ENCODE measurements at places on chromosomes 13 and 19.

- DNase-seq = no peak
Measured at GRCh38 chr19:3113100-3114017, 19.2 kb downstream of the GNA11 start.

DNA sequence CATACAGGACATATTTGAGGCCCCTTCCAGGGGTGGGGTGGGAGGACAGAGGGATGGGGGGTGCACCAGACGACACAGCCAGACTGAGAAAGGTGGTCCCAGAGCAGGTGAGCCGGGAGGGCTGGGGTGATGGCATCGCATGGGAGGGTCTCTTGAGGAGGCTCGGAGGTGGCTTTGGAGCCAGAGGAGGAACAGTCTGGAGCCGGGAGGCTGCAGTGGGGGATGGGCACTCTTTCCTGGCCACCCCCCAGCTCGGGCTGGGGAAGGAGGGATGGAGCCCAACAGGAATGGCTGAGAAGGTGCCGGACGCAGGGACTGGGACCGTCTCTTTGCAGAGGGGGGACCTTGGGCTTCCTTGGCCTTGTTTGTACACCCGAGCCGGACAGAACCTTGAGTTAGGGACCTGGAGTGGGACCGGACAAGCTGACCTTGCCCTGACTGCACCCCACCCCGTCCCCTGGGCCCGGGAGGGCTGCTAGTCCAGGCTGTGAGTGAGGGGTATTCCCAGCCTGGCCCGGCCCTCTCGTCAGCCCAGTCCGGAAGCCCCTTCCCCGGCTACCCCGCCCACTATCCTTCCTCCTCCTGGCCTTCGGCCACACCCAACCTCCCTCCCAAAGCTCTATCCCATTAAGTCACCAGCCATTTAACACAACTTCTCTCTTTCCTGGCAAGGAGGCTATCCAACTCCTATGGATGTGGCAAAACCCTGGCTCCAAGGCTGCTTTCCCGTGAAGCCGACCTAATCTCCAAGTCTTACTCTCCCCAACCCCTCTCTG is 816 bp upstream of the TBXA2R start:
- DNase-seq = no peak

DNA sequence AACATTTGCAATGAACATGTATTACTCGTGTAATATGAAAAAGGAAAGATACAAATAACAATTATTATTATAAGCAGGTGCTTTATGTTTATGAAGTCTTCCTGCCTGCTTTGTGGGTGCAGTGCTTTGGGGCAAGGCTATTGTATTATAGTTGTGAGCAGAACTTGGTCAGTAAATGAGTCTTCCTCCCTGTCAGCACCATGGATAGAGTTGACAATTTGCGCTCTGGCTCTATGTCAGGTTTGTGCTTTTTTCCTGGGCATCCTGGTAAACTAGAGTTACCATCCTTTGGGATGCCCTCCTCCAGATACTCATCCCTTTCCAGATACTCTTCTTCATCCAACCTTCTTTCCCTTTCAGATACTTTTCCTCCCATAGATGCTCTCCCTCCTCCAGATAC is 19.6 kb downstream of the ERICH6B start:
- DNase-seq = no peak

DNA sequence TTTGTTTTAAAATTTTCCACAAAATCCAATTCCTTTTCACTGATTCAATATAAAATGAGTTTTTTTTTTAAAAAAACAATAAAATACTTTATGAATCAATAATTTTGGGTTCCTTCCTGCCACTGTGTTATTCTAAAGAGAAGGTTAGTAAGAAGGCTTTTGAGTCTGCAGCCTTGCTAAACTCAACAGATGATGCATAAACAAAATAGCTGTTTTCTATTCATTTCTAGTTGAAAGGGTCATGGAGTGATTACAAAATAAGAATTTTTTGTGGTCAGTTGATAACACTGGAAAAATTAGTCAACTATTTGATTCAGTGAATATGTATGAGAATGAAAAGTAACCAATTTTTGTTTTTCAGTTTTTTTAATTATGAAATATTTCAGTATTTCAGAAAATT is 169.9 kb downstream of the VWA8 start:
- no peak for DNase-seq

DNA sequence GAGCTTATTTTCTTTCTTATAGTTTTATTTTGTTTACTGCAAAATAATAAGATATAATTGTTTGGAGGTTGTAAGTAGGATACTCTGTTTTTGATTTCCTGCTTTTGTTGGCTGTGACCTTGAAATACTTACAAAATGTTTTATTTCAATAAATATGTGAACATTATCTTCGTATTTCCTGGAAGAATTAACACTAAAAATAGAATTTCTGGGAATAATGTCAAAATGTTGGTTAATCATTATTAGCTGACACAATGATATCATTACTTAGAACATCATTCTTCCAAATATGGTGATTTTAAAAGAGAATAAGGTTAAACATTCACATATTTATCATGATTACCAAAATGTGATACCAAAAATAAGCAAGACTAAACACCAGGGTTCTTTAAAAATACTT is 1148.6 kb upstream of the PRR20A start:
- DNase-seq = no peak

GRCh38 chr13:20397896-20398295 is 127.8 kb downstream of the CRYL1 start:
- no peak for DNase-seq

- DNase-seq = peak; percentile 96
Measured at GRCh38 chr19:10269333-10270179, 1.4 kb upstream of the ICAM1 start.

GRCh38 chr13:112506046-112506445 is 81.9 kb downstream of the TUBGCP3 start:
- no peak for DNase-seq
